Sciatic nerve (tissue), 2 donors: ENCODE measurements at places on chromosomes 3 and 15.

- no peak for DNase-seq
These were observed 9.8 kb downstream of the SMAD6 start for GRCh38 chr15:66711862-66712261.

DNA sequence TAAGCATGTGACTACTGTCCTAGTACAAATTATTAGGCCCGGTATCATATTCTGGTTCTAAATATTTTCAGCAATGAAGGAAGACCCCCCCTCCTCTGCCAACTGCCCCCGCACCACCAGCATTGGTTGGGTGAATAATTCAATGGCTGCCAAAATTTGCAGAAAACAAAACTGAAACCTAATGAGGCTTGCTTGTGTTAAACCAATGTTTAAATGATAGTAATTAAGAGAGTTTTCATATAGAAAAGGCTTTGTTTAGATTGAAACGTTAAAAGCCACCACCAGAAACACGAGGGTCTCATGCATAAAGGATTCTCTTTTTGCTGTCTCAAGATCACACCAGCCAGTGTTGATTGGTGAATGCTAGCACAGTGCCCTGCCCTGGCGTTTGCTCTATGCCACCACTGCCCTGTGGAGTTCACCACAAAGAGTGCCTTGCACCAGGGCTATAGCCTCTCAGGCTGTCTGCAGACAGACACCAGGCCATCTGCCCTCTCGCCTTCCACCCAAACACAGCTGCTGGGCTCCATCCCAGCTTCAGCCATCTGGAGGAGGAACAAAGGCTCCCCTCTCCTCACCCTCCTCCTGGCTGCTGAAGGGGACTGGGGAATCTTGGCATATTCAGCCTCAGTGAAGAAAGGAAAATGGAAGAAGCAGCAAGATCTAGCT is 200.3 kb upstream of the PFN2 start:
- no peak for DNase-seq

DNA sequence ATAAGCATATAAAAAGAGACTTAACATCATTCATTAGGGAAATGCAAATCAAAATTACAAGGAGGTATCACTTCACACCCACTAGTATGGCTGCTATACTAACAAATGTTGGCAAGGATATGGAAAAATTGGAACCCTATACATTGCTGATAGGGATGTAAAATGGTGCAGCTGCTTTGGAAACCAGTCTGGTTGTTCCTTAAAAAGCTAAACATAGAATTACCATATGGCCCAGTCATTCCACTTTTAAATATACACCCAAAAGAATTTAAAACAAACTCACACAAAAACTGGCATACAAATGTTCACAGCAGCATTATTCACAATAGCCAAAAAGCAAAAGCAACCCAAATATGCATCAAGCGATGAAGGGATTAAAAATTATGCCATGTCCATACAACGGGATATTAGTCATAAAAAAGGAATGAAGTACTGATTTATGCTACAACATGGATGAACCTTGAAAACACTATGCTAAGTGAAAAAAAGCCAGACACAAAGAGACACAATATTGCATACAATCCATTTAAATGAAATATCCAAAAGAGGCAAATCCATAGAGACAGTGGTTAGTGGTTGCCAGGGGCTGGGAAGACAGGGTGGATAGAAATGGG is 118.3 kb downstream of the OSBPL10 start:
- no peak for DNase-seq

DNA sequence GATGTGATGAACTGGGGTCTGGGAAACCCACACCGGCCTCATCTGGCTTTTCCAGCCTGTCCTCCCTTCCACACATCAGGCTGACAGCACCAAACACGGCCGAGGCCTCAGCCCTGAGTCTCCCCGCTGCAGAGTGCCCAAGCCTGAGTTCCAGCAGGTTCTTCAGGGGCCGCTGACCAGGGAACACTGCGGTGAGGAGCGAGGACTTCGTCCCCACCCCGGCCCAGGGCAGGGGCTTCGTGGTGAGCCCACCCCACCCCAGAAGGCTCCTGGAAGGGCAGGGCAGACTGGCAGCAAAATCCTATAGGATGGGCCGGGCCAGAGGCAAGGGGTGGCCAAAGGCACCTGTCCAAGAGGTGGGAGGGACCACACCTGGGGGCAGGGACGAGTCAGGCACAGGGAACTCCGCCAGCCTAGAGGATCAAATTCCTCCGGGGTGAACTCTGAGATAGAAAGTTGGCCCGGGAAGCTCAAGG is at the start of gene SLC51A:
SLC51A (plus strand) TSS at position 446 of the 476 bp plus-strand sequence. CDS start 179 bp downstream, outside the sequence.
- DNase-seq = peak; percentile 49

DNA sequence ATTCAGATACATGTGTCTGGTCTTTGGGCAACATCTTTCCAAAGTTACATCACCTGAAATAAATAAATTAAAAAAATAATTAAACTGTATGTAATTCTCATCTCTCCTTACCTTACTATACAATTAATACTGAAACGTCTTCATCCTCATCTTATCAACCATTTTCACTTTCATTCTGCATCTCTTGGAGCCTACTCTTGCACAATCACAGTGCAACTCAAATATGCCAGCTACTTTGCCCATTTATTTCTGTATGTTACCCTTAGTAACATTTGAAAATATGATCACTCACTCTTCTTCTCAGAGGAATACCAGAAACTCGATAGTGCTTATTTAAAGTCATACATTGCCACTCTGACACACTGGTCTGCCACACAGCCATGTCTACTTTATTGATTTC is 1357.1 kb upstream of the CADM2 start:
- DNase-seq = no peak

GRCh38 chr3:175015056-175015635 is 156.0 kb downstream of the NAALADL2 start:
- no peak for DNase-seq

DNA sequence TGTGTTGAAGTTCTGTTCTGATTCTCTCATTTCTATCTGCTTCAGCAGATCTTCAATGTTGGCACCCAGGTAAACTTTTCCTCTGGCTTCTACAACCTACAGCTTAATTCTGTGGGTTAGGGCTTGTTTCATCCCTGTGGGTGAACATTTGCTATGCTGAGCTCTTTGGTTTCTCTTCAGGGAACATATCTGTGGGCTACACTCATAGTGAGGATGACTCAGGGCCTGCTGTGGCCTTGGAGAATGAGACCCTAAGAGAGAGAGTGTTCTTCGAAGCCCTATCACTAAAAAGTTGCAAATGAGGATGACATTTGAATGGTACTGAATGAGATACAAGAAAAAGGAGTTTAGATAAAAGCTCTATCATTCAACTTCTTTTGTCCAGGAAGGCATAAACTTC is 346.2 kb upstream of the CBLB start:
- no peak for DNase-seq

DNA sequence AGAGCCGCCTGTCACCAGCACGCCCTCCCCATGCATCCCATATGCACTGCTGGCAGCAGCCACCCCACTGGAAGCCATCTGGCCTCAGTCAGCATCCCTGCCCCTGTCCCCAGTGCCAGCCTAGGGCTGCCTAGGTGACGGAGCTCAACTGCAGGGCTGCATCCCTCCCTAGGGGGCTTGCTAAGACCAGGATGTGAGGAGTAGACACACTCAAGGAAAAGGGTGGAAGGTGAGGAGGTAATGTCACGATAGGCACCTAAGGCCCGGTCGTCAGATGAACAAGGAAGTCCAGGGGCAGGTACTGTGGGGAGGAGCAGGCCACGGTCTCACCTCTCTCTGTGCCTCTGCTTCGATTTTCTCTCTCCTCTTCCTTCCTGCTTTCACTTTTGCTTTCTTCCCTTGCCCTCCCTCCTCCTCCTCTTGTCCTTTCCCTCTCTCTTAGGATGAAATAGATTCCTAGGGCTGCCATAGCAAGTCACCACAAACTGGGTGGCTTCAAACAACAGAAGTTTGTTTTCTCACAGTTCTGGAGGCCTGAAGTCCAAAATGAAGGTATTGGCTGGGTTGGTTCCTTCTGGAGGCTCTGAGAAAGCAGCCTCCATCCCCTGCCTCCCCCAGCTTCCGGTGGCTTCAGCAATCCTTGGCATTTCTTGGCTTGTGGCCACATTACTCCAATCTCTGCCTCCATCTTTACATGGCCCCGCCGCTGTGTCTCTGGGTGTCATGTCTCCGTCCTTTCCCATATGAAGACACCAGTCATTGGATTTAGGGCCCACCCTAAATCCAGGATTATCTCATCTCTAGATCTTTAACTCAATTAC is 298.3 kb downstream of the SHQ1 start:
- DNase-seq = no peak

DNA sequence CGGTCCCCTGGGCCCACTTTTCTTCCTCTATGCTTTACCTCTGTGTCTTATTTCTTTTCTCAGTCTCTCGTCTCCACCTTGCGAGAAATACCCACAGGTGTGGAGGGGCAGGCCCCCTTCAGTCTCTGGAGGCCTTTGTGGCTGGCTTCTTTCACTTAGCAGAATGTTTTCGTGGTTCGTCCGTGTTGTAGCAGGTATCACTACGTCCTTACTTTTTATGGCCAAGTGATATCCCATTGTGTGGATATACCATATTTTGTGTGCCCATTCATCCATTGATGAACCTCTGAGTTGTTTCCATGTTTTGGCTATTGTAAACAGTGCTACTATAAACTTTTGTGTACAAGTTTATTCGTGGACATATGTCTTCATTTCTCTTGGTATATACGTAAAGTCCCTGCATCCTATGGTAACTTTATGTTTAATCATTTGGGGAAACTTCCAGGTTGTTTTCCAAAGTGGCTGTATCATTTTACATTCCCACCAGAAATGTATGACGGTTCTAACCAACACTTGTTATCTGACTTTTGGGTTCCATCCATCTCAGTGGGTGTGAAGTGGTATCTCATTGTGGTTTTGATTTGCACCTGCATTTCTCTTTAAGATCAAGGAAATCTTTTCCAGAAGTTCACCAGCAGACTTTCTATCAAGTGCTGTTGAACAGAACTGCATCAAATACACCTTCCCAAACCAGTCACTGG is 5.6 kb downstream of the PIGZ start:
- no peak for DNase-seq

GRCh38 chr3:73739791-73740453 is 115.2 kb upstream of the PDZRN3 start:
- DNase-seq = no peak

DNA sequence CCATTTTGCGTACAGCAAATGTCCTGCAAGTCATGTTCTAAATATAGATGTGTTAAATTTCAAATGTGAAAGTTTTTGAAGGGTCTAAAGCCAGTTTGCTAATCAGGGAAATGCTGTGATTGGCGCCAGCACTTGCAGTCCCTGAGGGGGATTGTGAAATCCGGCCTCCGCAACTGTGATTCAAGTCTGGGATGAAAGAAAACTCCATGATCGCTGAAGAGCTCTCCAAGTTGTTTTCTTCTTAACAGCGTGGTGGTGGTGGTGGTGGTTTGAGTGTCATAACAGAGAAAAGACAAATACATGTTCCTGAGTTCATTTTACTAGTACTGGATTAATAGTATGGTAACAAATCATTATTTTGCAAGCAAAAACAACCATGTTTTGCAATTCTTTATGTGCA is 51.8 kb downstream of the MITF start:
- DNase-seq = peak; percentile 83

- no peak for DNase-seq
These were observed 18.1 kb downstream of the ZBBX start for GRCh38 chr3:167361948-167362347.

GRCh38 chr3:27319847-27320526 is 49.2 kb downstream of the NEK10 start:
- no peak for DNase-seq

DNA sequence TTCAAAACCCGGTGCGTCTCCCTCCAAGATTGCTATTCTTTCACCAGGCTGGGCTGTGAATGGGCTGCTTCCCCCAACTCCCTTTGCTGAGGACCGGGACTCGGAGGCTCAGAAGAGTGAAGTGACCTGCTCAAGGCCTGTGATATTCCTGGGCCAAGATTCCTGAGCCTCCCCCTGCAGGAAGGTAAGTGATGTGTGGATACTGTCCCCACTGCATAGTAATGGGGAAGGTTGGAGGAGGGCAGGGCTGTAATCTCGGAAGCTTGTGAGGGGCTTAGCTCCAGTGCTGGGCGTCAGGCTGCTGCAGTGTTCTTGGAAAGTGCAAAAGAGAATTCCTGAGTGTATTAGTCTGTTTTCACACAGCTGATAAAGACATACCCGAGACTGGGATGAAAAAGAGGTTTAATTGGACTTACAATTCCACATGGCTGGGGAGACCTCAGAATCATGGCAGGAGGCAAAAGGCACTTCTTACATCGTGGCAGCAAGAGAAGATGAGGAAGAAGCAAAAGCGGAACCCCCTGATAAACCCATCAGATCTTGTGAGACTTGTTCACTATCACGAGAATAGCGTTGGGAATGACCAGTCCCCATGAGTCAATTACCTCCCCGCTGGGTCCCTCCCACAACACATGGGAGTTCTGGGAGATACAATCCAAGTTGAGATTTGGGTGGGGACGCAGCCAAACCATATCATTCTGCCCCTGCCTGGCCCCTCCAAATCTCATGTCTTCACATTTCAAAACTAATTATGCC is 67.6 kb downstream of the EFCAB12 start:
- DNase-seq = no peak

DNA sequence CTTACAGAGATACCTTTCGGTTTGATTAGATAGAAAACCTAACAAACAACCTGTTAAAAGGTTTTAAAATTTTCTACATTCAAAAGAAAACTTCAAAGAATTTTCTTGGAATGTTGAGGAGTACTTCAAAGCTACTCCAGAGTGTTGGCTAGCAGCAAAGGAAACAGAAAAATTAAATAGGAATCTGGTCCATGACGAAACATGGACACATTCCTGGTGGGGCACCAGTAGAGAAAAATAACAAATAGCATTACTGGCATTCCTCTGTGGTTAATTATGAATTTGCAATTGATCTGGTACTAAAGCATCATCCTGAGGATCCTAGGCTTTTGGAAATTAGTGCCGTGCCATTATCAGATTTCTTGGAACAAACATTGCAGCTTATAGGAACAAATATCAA is 59.5 kb upstream of the DPPA4 start:
- DNase-seq = no peak

DNA sequence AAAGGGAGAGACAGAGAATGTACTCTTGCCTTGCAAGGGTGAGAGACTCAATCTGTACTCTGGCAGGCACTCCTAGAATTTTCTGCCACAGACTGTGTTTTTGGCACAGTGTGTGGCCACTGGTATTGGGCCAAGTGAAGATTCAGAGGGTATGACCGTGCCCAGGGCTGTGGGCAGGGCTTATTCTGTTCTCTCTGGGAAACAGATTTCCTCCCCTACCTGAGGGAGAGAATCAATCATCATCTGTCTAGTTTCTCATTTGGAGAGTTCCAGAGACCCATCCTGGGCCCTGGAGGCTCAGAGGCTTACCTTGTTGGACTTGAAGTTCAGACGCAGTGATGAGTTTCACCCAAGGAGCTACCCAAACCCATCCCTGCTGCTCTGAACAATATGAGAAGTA is 28.2 kb downstream of the CSTA start:
- DNase-seq = no peak

- DNase-seq = no peak
These were observed 14.7 kb downstream of the GALNT15 start for GRCh38 chr3:16189201-16189600.

DNA sequence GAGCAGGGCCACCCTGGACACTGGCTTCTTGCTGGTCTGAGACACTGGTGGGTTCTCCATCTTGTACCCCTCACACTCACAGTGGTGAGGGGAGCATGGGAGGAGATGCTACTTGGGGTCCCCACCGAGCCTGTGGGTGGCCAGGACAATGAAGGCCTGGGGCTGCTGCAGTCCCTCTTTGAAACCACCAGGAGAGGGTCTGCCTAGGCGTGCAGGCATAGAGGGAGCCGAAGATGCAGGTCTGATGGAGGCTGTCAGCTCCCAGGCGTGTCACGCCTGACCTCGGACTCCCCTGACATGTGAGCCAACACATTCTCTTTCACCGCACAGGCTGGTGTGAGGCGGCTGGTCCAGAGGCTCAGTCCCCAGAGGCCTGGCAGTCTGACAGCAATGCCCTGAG is 39.1 kb downstream of the NIPA2 start:
- DNase-seq = no peak

GRCh38 chr3:135050536-135050935 is 255.5 kb downstream of the EPHB1 start:
- no peak for DNase-seq
